ENCODE measurements at places on chromosomes 11 and 22. TPM values are rescaled to one million over a fixed set of nuclear protein-coding genes. Genes with fewer than 3 reads are reported as not detected.
A peak's percentile ranks its signal among the peaks of the same experiment; 100 is the strongest.

DNA sequence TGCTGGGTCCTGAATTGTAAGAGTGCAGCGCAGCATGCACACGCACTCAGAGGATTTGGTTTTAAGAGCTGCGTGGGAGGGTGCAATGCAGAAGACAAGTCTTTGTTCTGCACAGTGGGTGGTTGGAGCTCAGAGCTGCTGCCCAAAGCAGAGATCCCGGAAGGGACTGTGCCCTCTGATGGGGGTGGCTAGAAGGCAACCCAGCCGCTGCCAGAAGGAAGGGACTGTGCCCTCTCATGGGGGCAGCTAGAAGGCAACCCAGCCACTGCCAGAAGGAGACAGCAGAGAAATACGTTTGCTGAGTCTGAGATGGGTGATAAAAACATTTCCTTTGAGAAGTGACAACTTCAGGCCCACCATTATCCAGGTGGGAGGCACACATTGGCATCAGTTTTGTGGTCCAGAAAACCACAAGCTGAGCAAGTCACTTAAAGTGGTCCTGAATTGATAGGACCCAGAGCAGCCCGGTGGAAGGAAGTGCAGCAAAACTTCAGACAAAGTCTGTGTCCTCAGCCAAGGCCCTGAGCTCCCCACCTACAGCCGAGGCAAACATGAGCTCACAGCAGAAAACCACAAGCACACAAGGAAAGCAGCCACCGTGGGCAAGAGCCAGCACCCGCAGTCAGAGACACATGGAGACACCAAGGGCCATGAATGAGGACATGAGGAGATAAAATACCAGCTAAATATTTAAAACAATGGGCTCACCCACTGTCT is 4.3 kb downstream of the KRTAP5-6 start:
- no peak for DNase-seq

DNA sequence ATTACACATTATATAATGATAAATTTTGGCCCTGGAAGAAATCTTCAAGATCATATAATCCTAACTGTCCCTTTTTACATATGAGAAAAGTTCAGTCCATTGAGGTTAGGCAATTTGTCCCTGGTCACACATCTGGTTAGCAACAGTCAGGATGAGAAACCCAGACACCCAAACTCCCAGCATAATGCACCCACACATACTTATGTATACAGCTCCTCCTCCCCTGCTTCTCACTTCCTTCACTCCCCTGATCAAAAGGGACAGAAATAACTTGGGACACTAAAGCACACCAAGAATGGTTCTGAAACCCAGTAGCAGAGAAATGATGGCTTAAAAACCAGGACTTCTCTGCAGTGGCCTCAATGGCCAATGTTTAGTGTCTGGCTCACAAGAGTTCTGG is 11.1 kb downstream of the NUMA1 start:
- DNase-seq: no peak

DNA sequence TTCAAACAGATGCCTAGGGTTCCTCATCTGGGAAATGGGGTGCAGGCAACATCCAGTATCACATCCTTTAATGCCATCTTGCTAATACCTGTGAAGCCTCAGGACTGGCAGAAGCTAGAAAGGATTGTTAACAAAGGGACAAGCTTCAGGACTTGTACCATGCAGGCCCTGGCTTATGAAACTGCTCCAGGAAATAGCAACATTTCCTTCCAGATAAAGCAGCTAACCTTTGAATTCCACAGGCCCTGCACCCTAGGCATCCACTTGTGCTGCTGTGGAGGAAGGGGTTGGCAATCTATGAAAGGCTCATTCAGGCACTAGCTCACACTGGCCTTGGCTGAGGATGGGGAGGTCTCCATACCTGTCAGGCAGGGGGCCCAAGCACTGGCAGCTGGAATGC is 87.2 kb downstream of the BTBD10 start:
- DNase-seq: no peak

DNA sequence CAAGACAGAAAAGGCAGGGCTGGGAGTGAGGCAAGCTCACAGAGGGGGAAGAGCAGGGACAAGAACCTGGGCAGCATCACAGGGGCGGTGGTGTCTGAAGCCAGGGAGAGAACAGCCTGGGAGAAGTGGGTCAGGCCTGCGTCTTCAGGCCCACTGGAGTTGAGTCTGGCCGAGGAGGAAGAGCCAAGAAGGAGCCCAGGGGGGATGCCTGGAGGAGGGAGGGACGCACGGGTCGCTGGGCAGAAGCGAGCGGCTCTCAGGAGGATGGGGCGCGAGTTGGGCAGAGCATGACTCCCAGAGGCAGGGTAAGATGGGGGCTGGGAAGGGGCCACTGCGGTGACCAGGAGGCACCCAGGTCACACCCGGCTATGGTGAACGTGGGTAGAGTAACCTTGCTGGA is 18.5 kb downstream of the LRFN4 start:
- no peak for DNase-seq

The C11orf98 gene
- 15.3 TPM for total RNA-seq

- DNase-seq: no peak
Measured at GRCh38 chr11:111942829-111943228, 5.7 kb downstream of the DIXDC1 start.

- DNase-seq: no peak
Measured at GRCh38 chr11:115996125-115996807, 492.1 kb upstream of the CADM1 start.

- no peak for DNase-seq
Measured at GRCh38 chr11:109862835-109863234, 230.4 kb upstream of the ZC3H12C start.

DNA sequence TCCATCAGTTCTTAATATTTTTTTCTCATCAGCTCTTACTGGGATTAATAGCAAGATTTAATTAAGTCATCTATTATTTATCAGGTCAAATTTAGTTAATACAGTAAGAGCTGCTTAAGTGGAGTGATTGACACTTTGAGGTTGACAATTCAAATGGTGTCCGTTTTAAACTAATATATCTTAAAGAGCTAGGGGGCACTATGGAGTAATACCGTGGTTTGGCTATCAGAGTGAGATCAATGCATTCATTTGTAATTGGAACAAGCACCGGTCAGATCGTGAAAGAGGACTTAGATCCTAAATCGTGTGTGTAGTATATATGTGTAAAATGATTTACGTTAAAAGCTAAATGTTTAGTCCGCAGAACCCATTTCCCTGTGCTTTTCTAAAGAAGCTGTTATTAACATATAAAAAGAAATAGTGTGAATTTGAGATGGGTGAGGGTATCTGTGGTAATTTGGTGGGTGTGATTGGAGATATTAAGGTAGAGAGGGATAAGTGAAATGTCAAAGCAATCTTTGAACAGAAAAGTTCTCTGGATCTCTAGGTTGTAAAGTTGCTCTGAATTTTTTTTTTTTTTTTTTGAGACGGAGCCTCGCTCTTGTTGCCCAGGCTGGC is 2.3 kb downstream of the SIK2 start:
- DNase-seq: peak; percentile 33

The EXPH5 gene
- 1.6 TPM for total RNA-seq

- DNase-seq: no peak
Measured at GRCh38 chr11:19673924-19674729, 38.5 kb upstream of the NAV2 start.

GRCh38 chr11:32385998-32386397 is 49.3 kb downstream of the WT1 start:
- no peak for DNase-seq

The GALNT18 gene
- total RNA-seq: 0.54 TPM

All from hematopoietic multipotent progenitor cell (in vitro differentiated cells).